NCI-H146 (cell line): ENCODE measurements at places on chromosomes 2 and 18.

DNA sequence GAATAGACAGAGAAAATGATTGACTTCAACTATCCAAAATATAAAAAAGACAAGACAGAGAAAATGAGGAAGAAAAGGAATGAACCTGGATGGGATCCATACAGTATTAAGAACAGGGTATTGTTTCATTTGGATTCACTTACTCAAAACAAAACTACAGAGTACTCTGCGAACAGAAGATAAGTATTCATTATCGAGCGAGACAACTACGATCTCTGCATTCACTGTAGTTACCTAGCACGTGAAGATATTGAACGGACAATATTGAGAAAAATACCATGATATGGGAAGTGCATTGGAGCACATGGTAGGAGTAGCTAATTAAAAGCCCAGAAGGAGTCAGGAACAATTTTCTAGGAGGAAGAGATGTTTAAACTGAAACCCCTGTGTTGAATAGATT lies 1.0 kb upstream of the ORC2 start:
- no peak for DNase-seq

GRCh38 chr2:215870986-215871385 lies 142.4 kb downstream of the MREG start:
- no peak for DNase-seq

GRCh38 chr2:1907291-1907690 lies 163.0 kb upstream of the PXDN start:
- no peak for DNase-seq

GRCh38 chr18:43797347-43797746 lies 520.1 kb upstream of the SYT4 start:
- DNase-seq = no peak

DNA sequence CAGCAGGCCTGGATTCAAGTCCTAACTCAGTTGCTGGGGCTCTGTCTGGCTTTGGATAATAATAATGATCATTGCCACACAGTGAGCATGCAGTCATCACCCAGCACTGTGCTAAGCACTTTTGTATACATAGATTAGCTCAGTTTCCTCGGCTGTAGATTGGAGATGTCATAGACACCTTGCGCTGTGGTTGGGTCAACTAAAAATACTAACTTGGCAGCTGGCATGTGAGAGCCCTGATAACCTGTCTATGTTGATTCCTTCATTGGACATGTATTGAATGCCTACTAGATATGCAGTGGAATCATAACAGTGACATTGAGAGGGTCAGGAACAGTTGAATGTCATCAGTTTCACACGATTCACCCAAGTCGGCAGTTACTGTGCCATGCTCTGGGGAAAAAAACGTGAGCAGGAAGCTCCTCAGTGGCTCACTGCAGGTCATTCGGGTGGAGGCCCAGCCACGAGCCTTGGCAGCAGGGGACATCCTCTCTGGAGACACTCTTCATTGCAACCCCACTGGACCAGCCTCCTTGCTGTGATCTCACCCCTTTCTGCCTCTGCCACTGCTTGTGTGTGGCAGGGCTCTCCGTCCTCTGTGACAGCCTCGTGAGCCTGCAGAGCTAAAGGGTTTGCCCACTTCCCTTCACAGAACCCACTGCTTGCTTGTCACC lies 85.3 kb downstream of the NPAS2 start:
- DNase-seq = no peak

DNA sequence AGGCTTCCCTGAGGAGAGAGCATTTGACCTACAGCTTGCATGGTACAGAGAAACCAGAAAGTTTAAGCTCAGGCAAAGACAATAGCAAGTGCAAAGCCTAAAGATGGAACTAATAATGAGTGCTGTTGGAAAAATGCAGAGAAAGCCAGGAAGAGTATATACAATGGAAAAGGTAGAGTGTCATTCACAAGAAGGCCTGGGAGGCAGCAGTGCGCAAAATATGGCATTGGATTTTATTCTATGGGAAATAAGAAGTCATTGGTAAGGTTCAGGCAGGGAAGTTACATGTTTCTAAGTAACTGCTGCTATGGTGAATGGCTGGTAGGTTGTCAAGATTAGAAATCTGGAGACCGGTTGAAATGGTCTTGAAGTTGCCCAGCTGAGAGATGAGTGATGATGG lies 2167.3 kb upstream of the CELF4 start:
- peak; percentile 17 for DNase-seq

DNA sequence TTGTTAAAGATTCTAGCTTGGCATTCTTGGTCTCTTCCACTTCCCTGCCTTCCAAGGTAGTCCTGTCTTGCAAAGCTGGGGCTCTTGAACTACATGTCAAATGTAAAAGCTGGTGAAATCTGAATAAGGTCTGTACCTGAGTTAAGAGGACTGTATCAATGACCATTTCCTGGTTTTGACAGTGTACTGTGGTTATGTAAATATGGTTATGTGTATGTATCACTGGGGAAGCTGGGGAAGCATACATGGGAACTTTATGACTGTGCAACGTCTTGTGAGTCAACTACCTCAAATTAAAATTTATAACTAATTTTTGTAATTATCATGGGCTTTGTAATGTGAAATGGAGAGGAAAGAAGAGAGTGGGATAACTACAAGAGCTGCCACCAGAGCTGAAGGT lies 81.7 kb downstream of the COL4A4 start:
- DNase-seq = no peak

GRCh38 chr2:191220671-191221070 lies 24.5 kb upstream of the MYO1B start:
- DNase-seq = no peak

DNA sequence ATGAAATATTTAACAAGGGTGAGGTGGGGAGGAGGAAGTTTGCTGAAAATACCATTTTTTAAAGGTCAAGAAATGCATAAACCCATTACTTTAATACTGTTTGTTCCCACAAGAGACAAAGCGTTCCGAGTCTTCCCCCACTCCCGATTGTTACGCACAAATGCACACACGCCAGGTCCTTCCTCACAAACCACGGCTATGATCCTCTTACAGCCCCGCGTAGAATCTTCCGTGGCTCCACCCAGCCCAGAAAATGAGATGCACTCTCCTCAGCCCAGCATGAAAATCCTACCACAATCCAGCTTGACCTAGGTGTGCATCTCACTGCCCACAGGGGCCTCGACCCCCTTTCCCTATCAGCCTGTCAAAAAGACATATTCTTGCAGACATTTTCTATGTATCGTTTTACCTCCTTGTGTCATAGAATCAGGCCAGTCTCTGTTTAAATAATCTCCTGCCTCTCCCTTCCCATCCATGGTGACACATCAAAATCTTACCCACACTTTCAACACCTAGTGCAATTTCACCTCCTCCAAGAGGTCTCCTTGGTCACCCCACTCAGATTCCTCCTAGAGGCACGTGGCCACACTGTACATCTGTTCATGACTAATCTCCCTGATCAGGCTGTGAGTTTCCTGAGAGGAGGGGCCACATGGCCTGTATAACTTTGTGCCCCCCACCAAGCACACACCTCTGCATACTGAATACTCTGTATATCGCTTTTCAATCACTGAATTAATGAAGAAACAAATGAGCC lies 491.0 kb upstream of the KLHL29 start:
- DNase-seq = no peak

DNA sequence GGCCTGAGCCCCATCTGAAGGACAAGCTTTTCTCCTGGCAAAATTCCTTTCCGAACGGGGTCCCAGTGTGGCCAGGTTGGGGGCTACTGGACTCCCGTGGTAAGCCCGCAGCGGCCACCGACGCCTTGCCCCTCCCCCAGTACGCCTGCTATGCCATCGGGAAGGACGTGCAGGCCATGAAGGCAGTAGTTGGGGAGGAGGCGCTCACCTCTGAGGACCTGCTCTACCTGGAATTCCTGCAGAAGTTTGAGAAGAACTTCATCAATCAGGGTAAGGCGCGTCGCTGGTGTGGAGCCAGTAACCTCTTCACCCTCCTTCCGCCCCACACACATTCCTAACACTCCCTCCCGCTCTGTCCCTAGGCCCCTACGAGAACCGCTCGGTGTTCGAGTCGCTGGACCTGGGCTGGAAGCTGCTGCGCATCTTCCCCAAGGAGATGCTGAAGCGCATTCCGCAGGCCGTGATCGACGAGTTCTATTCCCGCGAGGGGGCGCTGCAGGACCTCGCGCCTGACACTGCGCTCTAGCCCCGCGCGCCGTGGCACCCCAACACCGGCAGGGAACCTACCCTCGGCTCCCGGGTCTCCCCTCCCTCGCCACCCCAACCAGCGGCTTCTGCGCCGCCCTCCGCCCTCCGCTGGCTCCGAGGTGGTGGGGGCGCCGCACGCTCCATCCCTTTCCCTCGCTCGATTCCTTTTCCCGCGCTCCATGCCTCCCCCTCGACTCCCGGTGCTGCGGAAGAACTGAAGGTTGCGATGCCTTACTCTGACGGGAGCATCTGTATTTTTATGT lies 13.6 kb upstream of the ANKRD53 start:
- peak; percentile 73 for DNase-seq
